ENCODE measurements at places on chromosomes 7 and 10. TPM values are rescaled to one million over a fixed set of nuclear protein-coding genes. Genes with fewer than 3 reads are reported as not detected.

IFIT1 gene
- total RNA-seq: 1.2 TPM

VWA2 gene
- total RNA-seq: 0.14 TPM

FIGNL1 gene
- 9.0 TPM for total RNA-seq

GNG11 gene
- under 0.01 TPM for total RNA-seq

MET gene
- 179 TPM for total RNA-seq

NRG3 gene
- not detected for total RNA-seq

OR2A42 gene
- not detected for total RNA-seq

ADIRF gene
- total RNA-seq: 57.0 TPM

HSPA14 gene
- 20.2 TPM for total RNA-seq

AGBL3 gene
- total RNA-seq: 1.2 TPM

CUZD1 gene
- 0.50 TPM for total RNA-seq

TCAF2 gene
- total RNA-seq: 1.4 TPM

C10orf71 gene
- total RNA-seq: not detected

MMS19 gene
- 74.2 TPM for total RNA-seq

ZNF487 gene
- total RNA-seq: 3.2 TPM

SNX10 gene
- total RNA-seq: 6.0 TPM

SKIDA1 gene
- total RNA-seq: 1.5 TPM

SPDYE11 gene
- 0.17 TPM for total RNA-seq
